Posterior vena cava (tissue), 2 donors: ENCODE measurements at places on chromosomes 5 and 9.

GRCh38 chr9:92942688-92943616 lies 4.4 kb upstream of the FGD3 start:
- DNase-seq: no peak

GRCh38 chr9:77605449-77606220 lies 42.5 kb downstream of the GNA14 start:
- no peak for DNase-seq

GRCh38 chr5:16568875-16569580 lies 47.8 kb downstream of the RETREG1 start:
- DNase-seq: no peak

DNA sequence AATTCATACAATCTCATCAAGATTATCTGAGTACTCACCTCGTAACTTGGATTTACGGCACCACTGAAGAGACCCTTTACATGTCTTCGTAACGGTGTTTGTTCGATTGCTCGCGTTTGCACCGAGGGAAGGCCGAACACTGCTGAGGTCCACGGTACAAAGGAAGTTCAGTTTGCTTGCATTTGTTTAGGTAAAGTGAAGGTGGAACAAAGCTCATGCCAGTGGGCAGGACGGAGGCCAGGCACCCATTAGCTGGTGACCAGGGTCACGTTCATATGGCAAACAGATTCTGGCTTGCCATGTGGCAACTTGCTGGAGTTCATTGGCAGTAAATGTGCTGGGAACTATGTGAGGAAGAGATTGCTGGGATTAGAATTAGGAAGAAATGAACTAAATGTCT lies 164.8 kb downstream of the MACROH2A1 start:
- peak; percentile 59 for DNase-seq

DNA sequence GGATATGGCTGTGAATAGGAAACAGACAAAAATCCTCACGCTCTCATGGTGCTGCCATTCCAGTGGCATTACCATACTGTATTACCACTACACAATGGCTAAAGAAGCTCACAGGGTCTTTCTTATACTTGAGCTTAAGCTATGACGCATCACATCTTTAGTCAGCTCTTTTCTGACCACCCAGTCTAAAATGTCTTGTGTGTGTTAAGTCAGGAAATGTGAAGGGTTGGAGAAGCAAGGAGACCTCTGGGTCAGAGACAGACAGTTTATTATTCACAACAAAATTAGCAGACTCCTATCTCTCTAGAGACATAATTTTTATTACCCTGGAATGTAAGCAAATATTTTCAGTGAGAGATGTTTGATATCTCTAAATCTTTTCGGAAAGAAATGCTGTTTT lies 1583.2 kb upstream of the WWC1 start:
- no peak for DNase-seq

DNA sequence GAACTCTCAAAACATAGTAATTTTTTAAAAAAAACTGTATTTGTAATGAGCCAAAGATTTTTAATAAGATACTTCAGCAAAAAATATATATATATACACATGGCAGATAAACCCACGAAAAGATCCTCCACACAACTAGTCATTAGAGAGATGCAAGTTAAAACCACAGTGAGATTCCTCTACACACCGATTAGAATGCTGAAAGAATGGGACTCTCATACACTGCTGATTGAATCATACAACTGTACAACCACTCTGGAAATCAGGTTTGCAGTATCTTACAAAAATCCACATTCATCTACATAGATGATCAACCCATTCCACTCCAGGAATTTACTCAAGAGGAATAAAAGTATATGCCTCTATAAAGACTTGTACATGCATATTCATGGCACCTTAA lies 43.7 kb downstream of the RASEF start:
- DNase-seq: no peak

GRCh38 chr5:6185574-6185973 lies 192.8 kb downstream of the MED10 start:
- no peak for DNase-seq

DNA sequence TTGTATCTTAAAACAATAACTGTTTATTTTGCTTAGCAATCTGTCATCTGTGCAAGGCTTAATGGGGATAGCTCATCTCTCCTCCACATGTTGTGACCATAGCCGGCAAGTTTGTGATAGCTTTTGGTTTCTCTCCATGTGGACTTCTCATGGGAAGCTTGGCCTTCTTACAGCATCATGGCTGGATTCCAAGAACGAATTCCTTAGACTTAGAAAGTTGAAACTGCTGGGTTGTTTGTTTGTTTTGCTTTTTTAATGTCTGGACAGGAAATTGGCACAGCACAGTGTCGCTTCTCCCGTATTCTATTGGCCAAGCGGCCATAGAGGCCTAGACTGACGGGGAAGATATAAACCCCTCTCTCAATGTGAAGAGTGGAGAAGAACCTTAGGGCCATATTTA lies 61.0 kb upstream of the PRDM9 start:
- no peak for DNase-seq

GRCh38 chr9:134618833-134619447 lies 22.7 kb upstream of the COL5A1 start:
- peak; percentile 48 for DNase-seq

DNA sequence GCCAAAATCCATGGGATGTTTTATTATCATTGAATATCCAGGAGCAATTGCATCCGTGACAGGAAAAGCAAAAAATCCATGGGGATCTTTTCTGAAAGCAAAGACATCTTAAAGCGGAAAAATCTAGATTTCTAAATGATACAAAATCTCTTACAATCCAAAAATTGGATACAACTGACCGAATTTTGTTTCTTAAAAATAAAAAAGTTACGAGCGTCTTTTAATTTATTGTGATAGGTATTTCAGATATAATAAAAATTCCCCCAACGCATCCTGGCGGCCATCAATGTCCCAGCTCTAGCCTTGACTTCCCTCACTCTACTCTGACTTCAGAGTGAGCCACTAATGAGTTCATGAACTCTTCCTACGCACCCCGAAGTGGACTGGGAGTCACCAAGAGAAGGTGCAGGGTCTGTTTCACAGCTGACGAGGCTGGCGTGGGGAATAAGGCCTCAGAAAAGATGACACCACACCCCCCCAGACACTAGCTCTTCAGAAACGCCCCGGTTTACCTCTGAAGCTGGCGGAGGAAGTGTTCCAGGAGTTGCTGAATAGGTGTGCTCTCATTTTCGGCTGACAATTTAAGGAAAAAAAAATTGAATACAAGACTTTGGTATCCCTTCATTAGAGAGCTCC lies 3.4 kb downstream of the BRD9 start:
- peak; percentile 72 for DNase-seq

GRCh38 chr5:123151227-123151909 lies 62.3 kb downstream of the PRDM6 start:
- DNase-seq: no peak

GRCh38 chr5:947626-948471 lies 55.2 kb downstream of the TRIP13 start:
- DNase-seq: peak; percentile 55

- no peak for DNase-seq
Measured at GRCh38 chr5:4551034-4551433, 589.1 kb upstream of the ADAMTS16 start.

DNA sequence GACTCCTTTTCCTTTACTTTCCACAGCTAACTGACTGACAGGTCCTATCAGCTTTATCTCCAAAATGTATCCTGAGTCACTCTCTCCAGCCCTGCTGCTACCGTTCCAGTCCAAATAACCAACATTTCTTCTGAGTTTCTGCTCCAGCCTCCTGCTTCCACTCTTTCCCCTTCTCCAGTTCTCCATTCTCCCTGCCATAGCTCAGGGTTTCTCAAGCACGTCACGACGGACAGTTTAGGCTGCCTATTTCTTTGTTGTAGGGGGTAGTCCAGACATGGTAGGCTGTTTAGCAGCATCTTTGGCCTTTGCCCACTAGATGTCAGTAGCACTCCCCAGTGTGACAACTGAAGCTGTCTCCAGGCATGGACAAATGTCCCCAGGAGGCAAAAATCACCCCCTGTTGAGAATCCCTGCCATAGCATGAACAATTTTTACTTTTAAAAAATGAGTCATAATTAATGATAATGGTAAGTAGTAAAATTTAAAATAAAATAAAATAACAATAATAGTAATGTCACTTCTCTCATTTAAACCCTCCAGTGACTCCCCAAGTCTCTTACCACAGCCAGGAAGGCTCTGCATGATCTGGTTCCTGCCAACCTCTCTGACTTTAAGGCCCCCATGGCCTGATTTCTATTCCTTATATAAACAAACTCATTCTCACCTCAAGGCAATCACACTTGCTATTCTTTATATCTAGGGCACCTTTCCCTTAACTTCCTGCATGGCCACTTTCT lies 105.4 kb upstream of the FER start:
- peak; percentile 82 for DNase-seq

- DNase-seq: no peak
Measured at GRCh38 chr5:131821221-131821620, 24.4 kb upstream of the FNIP1 start.
